NCI-H1436 treated with DMSO at 0.1 percent for 48 hours (cell line): ENCODE measurements at places on chromosomes 1 and 21.

GRCh38 chr1:21293537-21294265 is 3.4 kb upstream of the ECE1 start:
- no peak for DNase-seq

DNA sequence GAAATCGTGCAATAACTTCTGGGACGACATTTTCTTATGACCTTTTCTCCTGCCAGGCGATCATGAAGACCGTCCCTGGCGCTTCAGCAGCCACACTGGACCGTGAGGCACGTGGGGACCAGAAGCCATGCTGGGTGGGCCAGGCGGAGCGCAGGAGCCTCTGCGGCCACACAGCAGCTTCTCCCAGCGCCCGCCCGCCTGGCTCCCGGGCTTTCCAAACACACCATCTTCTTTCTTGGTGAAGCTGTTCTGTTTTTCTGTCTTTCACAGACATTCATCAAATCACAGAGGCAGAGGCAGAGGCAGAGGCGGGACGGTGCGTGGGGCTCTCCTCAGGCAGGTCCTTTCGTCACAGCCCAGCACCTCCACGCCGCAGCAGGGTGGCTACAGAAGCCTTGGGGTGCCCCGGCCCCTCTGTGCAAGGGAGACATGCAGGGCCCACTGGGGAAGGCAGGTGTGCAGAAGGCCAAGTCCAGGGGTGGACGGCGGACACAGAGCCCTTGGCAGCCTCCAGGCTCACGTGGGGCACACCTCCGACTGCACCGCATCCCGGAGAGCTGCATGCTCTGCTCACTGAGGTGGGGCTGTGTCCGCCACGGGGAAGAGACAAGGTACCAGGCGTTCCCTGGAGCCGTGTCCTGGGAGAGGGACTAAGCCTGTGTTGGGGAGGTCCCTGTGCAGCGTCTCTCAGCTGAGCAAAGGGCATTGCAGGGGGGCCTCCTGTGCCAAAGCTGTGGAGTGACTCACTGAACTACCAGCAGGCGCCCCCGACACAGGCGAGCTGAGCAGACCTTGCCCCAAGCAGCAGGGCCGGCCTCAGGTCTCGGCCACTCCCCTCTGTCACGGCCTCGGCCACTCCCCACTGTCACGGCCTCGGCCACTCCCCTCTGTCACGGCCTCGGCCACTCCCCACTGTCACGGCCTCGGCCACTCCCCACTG is 2.6 kb upstream of the TMEM240 start:
- no peak for DNase-seq

- DNase-seq = no peak
These were observed 42.9 kb upstream of the CD53 start for GRCh38 chr1:110829955-110830553.

DNA sequence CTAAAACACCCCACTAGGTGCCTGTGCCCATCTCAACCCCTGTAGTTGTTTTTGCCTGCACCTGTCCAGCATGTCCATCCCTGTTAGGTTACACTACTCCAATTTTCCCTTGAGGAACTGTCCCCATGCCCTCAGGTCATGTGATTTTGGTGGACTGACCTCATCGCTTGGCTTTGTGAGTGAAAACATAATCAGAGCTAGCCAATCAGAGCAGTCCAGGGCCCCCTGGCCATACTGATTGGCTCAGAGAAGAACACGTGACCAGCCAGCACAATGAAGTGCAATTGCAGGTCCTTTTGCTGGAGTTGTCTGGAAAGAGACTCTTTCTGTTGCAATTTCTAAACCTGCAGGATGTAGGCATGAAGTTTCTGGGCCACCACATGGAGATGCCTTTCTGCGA is 303.3 kb upstream of the PROX1 start:
- no peak for DNase-seq

DNA sequence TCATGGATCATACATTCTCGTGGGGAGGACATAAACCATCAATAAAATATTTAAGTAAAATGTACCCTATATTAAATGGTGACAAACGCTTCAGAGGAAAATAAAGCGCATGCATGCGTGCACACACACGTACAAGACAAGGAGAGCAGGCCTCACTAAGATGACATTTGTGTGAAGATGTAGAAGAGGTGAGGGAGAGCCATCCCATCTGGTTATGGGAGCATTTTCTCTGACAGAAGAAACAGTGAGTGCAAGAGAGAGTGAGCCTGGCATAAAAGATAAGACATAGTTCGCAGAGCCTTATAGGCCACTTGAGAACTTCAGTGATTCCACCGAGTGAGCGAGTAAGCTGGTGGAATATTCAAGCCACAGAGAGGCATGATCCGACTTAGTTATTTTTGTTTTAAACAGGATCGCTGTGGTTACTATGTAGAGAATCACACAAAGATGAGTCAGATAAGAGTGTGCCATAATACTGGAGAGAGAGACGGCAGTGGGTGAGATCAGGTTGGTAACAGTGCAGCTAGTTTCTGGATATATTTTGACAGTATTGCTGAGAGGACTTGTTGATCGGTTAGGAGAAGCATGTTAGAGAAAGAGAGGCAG is 624.2 kb downstream of the PLPP3 start:
- no peak for DNase-seq

DNA sequence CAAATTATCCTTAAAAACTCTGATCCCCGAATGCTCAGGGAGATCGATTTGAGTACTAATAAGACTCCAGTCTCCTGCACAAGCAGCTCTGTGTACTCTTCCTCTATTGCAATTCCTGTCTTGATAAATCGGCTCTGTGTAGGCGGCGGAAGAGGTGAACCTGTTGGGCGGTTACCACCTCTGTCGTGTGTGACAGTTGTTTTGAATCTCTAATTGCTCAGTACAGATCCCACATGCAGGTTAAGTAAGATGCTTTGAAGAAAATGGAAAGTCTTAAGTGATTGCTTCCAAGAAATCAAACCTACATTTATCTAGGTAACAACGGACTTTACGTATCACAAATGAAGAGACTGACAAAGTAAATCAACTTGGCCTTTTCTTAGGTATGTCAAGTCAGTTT is 35.5 kb downstream of the COA6 start:
- no peak for DNase-seq

- no peak for DNase-seq
These were observed 153.7 kb downstream of the ELAVL4 start for GRCh38 chr1:50262436-50262835.

DNA sequence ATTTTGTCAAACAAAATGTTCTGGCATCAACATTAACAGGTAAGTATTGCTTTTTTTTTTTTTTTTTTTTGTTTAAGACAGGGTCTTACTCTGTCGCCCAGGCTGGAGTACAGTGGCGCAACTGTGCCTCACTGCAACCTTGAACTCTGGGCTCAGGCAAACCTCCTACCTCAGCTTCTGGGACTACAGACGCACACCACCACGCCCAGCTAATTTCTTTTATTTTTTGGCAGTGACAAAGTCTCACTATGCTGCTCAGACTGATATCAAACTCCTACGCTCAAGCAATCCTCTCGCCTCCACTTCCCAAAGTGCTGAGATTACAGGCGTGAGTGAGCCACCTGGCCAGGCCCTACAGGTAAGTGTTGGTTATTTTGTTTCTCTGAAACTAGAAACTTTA is 2.4 kb downstream of the TUT4 start:
- DNase-seq = no peak

DNA sequence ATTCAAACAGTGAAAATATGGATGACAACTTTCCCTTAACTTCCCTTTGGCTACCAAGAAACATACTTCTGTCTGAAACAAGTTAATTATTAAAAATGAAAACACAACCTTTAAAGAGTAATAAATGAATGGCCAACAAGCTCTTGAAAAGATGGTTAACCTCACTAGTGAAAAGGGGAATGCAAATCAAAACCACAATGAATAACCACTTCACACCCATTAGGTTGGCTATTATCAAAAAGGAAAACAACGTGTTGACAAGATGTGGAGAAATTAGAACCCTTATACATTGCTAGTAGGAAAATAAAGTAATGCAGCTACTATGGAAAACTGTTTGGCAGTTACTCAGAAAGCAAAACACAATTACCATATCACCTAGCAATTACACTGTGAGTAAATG is 14.1 kb downstream of the COP1 start:
- no peak for DNase-seq

- DNase-seq = no peak
These were observed 86.1 kb downstream of the VPS26C start for GRCh38 chr21:37181059-37181458.

GRCh38 chr1:68140536-68140935 is 90.1 kb upstream of the DIRAS3 start:
- no peak for DNase-seq
